SK-MEL-5 (cell line): ENCODE measurements at places on chromosomes 1 and 21.

DNA sequence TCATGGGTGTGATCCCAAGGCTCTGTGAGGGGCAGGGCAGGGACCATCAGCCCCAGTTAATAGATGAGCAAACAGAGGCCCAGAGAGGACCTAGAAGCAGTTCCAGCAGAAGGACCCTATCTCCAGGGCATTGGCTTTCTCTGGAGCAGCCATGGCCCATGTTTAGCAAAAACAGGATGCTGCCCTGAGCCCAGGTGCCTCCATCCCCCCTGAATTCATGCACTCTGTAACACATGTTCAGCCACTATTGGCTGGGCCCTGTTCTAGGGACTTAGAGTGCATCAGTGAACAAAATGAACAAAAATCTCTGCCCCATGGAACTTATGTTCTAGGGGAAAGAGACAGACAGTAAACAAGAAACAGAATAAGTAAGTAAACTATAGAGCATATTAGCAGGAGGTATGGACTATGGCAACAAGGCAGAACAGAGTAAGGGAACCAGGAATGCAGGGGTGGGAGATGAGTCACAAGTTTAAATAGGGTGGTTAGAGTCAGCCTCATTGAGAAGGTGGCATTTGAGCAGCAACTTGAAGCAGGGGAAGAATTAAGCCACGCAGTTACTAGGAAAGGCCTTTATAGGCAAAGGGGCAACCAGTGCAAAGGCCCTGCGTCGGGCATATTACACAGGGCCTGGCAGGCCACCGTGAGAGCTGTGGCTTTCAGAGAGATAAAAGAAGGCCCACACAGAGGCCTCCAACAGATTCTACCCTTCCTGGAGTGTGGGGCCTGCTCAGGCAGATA is 185.9 kb upstream of the EDN2 start:
- DNase-seq, result no peak

- DNase-seq, result no peak
Observed at GRCh38 chr1:107365527-107366240, 224.8 kb downstream of the NTNG1 start.

DNA sequence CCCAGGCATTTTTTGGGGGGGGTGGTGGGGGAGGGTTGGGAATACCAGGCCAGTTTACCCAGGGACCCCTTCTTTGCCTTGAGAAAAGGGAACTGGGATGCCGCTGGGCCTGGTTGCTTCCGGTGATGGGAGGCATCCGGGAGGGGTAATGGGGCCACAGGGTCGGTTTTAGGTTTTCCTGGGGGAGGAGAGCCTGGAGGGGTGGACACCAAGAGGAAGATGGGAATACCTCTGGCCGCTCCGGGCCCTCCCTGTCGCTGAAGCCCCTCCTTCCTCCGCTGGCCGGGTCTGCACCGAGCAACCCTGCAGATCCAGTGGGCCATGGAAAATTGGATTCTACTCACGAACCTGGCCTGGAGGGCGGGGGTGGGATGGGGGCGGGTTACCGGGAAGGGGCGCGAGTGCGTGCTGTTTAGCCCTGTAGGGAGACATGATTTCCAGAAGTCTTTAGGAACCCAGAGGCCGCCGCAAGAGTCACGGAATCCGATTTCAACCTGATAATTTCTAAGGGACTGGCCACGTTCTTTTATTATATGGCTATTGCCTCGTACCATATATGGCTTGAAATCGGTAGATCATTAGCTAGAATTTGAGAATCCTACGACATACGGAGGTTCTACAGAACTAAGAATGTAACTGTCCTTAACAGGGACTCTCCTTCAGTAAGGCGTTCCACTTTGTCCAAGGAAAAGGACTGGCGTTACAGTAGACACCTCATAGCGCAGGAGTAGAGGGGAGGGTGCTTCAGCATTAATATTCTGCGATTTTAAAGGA is 749 bp downstream of the AKIRIN1 start:
- DNase-seq, result peak; percentile 38

DNA sequence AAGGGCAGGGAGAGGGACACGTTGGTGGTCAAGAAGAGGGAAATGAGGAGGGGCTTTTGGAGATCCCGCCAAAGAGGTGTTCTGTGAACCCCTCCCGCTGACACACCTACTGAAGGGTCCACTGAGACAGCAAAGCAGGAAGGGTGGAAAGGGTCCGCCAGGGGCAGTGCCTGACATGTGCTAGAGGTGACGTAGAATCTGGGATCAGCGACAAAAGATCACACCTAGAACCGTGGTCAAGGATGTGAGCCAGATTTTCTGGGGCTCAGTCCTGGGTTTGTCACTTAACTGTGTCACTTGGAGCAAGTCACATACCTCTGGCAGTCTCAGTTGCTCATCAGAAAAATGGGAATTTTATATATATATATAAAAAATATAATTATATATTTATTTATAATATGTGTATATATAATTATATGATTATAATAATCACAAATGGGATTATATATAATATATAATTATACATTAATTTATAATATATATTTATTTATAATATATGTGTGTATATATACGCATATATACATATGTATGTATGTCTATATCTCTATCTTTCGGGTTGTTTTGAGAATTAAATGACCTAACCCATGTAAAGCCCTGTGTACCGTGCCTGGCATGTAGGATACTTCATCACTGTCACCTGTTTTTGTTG is 35.0 kb upstream of the ATP5PO start:
- DNase-seq, result no peak

DNA sequence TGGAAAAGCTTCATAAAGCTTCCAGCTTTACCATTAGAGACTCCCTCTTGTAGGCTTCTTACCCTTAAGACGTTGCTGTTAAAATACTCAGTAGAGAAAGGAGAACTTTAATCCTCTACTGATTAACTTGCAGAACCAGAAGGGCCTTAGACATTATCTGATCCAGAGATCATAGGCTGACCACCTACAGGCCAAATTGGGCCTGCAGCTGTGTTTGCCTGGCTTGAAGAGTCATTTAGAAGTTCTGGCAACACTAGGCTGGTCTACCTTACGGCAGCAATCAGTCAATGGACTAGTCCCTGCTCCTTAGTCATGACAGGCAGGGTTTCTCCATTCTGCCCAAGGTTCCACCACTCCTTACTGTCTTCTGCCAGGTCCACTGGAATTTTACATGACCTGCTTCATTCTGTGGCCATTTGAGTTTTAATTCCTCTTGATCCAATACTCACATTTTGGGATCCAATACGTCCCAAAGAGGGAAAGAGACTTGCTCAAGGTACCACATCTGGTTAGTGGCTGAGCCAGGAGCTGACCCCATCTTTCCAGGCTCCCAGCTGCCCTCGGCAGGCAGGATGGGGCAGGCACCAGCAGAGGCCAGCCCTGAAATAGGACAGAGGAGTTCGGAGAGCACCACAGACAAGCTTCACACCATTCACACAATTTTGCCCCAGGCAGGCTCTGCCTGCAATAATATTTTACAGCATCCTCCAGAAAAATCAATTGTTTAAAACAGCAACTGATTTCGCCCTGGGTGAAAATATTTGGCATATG is 96.8 kb downstream of the TNR start:
- no peak for DNase-seq

DNA sequence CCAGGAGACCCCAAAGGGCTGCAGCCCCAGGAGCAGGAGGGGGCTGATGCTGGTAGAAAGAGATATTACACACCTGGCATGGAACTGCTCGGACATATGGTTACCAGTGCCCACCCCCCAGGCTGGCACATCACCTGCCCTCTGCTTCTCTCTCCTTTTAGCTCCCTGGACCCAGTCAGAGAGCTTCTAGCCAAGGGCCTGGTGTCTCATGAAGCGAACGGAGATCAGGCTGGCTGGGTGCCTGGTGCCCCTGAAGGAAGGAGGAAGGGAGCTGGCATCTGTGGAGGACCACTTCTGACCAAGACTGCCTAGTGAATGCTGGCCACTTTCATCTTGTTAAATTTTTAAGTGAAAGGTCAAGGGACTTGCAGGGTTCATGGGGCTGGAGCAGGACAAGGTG is 53.1 kb downstream of the FOXO6 start:
- DNase-seq, result no peak

DNA sequence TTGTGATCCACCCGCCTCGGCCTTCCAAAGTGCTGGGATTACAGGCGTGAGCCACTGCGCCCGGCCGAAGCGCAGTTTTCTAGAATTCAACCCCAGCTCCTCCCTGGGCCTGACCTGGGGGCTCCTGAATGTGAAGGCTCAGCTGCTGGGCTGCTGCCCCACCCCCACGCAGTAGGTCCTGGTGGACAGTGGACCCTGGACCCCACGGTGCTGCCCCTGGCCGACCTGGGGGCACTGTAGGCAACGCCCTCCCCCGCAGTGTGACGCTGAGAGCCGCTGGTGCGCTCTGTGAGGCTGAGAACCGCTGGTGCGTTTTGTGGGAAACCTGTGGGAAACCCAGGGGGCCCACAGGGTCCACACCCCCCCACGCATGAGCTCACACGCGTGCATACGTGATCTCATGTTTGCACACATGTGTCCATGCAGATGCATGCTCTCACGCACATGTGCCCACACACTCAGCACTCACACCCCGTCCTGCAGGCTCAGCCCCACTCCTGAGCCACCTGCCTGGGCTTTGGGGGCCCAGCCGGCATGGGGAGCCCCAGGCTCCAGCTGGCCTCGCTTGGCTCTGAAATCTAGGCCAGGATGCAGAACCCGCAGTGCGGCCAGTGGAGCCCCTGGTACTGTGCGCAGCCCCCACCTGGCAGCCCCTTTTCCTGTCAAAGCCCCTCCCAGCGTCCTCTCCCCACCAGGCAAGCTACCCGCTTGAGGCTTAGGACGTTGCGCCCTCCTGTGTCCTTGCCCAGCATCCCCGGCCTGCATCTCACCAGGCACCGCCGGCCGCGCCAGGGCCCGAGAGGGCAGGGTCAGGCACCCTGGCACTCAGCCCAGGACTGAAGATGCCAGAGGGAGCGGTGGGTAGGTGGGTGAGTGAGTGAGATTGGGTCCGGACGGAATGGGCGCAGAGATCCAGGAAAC is 67.7 kb downstream of the COL18A1 start:
- no peak for DNase-seq

- DNase-seq, result no peak
Observed at GRCh38 chr1:55504306-55504731, 289.2 kb upstream of the USP24 start.

DNA sequence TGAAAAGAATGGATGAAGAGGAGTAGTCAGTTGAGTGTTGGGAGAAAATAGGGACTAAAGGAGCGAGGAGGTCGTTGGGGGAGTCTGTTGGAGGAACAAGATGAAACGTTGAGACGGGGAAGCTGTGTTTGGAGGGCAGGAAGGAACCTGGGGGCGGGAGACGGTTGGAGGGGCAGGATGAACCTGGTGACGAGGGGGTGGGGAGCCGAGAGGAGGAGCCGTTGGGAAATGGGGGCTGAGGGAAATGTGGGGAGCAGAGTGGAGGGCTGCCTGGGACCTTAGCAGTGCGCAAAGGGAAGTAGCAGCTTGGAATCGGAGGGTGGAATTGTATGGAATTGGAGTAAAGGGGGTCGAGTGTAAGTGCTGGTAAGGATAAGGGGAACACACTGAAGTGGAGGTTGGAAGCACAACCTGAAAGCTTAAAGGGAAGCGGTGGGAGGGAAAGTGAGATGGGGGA is 630 bp downstream of the MTF2 start:
- peak; percentile 5 for DNase-seq

DNA sequence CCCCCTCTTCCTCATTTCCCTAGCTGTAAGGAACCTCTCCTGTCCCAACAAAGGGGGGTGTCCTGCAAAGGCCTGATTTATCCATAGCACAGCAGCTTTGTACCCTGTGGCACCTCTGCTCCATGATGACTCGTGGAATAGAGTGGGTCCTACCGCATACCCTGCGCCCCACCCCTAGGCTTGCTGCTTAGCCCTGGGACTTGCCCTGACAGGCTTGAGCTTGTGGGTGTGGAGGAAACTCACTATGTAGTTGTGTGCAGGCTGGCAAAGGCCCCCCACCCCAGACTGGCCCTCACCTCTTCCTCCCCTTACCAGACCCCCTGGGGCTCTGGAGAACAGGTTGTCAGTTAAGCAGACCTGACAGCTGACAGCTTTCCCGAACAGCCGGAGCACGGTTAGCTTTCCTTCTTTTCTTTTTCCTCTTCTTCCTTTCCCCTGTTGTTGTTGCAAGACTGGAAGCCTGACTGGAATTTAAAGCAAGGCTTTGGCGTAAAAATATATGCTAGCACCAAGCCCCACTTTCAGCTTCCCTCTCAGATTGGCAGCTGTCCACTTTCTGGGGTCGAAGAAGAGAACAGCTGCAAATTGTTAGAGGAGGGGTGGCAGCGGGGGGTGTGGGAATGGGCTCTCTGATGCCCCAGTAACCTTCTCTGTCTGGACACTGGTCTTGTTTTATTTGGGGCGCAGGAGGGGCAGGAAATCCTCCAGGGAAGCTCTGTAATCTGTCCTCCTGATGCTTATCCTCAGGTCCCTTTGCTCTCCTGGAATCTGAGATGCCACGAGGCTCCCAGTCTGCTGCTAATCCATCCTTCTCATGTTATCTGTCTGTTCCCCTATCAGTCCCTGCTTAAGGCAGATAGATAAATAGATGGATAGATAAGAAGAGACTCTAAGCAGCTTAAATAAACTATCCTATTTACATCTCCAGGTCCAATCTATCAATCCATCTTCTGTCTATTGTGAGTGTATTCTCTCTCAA is 134.6 kb downstream of the BRINP2 start:
- no peak for DNase-seq

DNA sequence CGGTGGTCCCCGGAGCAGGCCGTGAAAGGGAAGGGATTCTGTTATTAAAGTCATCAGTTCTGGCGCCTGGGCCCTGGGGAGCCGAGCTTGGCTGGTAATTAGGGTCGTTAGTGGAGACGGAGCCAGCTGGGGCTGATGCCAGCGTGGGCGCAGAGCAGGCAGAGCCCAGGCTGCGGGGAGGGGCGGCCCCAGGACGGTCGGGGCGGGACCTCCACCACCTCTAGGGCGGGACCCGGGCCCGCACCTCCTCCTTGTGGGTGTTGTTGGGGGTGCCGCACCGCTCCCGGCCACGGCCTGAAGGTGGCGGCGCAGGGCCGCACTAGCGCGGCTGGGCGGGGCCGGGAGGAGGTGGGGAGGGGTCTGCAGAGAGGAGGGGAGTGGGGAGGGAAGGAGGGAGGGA is 470.6 kb downstream of the PTPRU start:
- DNase-seq, result peak; percentile 51

GRCh38 chr1:42876009-42876408 is 29.6 kb downstream of the ZNF691 start:
- no peak for DNase-seq

DNA sequence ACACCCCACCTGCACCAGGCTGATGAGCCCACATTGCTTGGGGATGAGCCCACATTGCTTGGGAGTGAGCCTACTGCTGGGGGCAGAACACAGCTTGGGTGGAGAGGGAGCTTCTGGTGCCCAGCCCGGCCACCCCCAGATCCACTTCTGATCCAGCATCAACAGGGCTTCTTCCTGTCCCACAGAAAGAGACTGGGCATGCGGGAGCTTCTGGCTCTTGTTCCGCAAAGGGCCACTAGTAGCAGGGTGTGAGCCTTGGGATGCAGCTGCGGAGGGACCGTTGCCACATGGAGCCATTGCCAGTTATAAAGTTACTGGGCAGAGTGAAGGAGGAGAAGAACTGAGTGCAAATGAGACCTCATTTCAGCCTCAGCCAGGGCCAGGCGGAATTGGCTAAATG is 36.3 kb downstream of the PKP1 start:
- no peak for DNase-seq

DNA sequence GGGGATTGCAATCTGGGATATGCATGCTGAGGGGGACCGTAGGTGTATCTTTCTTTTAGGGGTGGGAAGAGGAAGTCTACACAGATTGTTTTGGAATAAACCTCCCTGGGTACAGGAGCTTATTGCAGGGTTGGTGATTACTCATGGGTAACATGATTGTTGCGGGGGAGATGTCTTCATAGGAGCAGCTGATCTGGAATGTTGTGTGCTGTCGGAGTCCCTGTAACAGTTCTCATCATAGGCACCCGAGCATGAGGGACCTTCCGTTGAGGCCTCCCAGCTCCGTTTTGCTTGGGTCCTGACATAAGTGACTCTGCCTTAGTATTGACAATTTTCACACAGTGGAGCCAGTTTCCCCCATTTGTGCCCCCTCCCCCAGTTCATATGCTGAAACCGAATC is 4.2 kb upstream of the PRXL2B start:
- DNase-seq, result no peak
